ENCODE measurements at places on chromosomes 1 and 21.

- no peak for DNase-seq
Observed at GRCh38 chr1:76141929-76142328, 67.4 kb downstream of the ST6GALNAC3 start.

DNA sequence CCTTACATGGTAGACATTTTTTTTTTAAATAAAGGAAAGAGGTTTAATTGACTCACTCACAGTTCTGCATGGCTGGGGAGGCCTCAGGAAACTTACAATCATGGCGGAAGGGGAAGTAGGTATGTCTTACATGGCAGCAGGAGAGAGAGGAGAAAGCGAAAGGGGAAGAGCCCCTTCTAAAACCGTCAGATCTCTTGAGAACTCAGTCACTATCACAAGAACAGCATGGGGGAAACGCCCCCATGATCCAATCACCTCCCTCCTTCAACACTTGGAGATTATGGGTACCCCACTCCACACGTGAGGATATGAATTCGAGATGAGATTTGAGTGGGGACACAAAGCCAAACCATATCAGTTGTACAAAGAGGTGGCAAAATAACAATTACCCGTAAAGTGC is 301.7 kb downstream of the GRIK1 start:
- DNase-seq: no peak

DNA sequence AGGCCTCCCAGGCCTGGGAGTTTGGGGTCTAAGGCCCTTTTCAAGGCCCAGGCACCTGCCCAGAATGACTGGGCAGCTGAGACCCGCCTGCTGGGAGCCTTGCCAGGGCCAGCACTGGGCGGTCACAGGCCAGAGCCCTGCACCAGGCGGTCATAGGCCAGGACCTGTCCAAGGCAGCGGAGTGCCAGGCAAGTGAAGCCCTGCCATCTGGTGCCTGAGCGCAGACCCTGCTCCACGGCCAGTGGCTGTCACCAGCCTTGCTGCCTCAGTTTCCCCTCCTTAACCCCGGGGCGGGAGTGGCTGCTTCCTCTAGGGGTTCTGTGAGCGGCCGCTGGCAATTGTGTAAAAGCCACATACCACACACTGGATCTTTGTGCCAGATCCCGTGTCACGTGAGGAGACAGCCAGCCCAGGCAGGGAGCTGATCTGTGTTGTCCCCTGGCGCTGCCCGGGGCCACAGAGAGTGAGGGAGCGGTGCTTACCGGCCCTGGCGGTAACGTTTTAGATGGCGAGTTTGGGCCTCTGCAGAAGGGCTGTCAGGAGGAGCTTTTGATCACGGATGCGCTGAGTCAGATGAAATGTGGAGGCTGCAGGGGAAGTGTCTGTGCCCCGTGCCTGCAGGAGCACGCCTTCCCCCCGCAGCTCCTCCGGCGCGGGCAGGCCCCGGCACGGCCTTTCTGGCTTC is 4.6 kb downstream of the COL18A1 start:
- DNase-seq: no peak

- DNase-seq: no peak
Observed at GRCh38 chr21:33126569-33126968, 56.6 kb downstream of the OLIG1 start.
